ENCODE measurements at places on chromosomes 13 and 19.

DNA sequence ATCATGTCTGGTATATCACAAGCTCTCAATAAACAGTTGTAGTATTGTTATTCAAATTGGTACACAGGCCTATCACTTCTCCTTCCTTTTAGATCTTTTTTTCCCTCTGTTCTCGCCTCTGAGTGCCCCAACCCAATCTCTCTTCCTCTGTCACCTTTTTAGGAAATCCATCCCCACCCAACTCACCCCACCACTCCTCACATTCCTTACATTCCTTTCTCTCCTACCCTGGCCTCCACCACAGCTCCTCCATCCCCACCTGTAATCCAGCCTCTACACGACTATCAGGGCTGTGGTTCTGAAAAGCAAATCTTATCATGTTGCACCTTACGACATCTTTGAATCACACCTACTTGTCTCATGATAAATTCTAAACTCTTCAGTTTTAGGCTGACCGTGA, 545.4 kb upstream of the GPC6 start:
- DNase-seq = no peak

DNA sequence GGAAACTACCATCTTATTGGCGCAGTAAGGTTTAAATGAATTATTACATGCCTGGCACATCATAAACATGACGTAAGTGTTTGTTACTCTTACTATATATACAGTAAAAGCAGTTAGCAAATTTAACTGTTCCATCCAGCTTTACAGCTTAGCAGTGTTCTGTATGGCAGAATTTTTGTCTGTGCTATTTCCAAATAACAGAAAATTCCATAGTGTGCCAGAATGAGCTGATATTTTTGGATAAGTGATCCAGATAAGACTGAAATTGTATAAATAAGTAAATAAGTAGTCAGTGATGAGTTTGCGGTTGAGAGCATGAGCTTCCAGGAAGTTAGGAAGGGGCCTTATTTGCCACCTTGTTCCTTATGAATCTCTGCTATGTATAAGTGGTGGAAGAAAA, 236.5 kb upstream of the SLC10A2 start:
- DNase-seq = no peak

DNA sequence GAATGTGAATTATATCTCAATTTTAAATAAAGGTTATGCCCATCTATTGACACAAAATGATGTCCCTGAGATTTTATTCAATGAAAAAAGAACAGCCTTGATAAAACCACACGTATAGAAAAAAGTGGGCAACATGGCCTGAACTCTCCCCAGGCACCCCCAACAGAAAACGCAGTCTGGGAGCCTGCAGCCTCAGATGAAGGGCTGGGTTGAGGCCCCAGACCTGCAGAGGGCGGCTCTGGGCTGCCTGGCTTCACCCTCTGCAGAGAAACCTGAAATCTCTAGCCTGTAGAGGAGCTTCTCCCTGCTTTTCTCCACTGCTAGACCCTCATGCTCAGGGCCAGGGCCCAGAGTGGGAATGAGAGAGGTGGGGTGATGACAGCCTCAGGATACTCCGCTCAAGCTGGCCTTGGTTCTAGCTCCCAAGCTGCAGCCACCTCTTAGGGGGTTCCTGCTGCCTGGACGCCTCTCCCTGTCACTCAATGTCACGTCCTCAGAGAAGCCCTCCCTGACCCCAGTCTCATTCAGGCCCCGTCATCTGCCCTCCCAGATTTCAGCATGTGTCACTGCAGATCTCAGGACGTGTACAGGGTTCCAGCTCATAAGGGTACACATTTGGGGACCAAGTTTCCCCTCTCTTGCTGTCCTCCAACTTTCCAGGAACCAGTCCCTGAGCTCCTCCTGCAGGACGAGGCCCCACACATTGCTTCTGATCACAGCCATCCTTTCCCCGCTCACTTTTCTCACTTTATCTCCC, 1.8 kb downstream of the MBD3 start:
- DNase-seq = peak; percentile 37

GRCh38 chr19:18416778-18417249, 2.4 kb upstream of the SSBP4 start:
- peak; percentile 65 for DNase-seq

DNA sequence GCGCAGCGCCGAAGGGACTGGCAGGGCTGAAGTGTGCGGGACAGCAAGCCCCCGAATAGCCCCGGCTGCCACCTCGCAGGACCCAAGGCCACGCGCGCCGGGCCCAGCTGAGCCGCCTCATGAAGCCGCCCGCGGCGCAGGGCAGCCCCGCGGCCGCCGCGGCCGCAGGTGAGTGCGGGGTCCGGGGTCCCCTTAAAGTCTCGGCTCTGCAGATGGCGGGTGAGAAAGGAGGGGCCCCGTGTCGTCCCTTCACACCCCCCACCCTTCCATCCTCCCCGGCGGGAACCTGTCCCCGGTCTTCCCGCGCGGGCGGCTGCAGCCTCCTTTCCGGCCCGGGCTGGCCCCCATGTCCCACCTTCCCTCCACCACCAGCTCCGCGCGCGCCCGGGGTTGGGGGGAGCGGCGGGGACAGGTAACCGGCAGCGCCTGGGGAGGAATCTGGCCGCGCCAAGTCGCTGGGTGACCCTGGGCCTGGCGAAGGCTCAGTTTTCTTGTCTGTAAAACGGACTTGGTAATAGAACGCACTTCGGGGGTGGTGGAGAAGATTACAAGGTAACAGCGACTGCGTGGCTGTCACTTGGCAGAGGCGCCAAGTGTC, 338 bp downstream of the RGCC start:
- peak; percentile 40 for DNase-seq

GRCh38 chr19:15320116-15320515, 12.2 kb downstream of the BRD4 start:
- no peak for DNase-seq

DNA sequence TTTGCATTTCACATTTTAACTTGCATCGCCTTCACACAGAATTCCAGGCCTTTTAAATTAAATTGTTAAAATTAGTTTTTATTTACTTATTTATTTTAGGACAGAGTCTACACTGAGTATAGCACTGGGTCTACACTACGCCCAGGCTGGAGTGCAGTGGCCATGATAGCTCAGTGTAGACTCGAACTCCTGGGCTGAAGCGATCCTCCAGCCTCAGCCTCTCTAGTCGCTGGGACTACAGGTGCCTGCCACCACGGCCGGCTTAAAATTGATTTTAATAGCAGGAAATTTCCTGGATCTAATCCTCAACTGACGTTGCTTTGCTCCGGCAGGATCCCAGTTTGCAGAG, 301 bp upstream of the ZNF610 start:
- DNase-seq = no peak

- DNase-seq = no peak
Observed at GRCh38 chr13:95106562-95106961, 194.7 kb downstream of the ABCC4 start.

- DNase-seq = peak; percentile 14
Observed at GRCh38 chr13:29362849-29363604, 232.5 kb downstream of the SLC7A1 start.

DNA sequence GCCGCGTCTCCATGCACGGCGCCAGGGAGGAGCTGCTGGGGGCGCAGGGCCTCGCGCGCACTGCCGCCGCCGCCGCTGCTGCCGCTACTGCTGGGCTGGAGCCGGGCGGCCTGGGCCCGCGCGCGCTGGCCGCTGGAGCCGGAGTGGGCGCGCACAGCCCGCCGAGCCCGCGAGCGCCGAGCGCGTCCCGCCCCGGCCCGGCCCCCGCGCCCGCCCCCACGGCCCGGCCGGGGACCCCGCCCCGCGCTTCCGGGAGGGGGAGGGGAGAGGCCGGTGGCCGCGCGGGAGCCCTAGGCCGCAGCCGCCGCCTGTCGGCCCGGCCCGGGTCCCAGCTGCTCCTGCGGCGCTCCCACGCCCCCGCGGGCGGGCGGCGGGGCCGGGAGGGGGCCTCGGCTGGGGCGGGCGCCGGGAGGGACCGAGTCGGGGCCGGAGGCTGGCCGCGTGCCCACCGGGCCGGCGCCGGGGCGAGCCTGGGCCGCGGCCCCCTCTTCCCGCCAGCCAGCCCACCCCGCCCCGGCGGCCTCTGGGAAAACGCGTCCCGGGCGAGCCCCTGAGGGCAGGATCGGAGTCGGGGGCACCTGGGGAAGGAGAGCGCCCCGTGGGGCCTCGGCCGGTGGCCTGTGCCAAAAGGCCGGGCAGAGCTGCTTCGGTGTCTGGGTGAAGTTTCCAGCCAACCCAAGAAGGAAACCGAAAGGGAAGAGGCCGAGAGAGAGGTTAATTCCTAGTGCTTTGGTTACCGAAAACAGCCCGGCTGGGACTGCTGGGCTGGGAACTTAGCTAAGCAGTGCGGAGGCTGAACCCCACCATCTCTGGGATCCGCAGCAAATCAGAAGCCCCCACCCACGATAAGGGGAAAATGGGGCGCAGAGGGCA, at the start of gene STK24:
Gene STK24 (minus strand): TSS at position 145 of the 873 bp plus-strand sequence. CDS start 321 bp downstream, outside the sequence.
- DNase-seq = peak; percentile 77

GRCh38 chr13:25172303-25172630, 179 bp upstream of the AMER2 start:
- no peak for DNase-seq

DNA sequence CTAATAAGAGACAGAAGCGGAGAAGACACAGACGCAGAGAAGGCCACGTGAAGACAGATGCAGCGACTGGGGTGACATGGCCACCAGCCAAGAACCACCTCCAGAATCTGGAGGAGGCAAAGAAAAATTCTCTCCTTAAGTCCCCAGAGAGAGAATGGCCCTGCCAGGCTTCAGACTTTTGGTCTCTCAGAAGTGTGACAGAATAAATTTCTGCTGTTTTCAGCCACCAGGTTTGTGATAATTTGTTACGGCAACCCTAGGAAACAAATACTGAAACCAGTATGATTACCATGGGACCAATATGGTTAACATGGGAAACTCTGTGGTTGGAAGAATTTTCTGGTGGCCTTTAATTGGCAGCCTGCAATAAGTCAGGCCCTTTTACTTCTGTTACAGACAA, 63.9 kb upstream of the DOCK9 start:
- DNase-seq = no peak

- no peak for DNase-seq
Observed at GRCh38 chr19:6267552-6268381, 12.0 kb downstream of the MLLT1 start.

- DNase-seq = no peak
Observed at GRCh38 chr13:50376895-50377575, 361.8 kb downstream of the KCNRG start.

DNA sequence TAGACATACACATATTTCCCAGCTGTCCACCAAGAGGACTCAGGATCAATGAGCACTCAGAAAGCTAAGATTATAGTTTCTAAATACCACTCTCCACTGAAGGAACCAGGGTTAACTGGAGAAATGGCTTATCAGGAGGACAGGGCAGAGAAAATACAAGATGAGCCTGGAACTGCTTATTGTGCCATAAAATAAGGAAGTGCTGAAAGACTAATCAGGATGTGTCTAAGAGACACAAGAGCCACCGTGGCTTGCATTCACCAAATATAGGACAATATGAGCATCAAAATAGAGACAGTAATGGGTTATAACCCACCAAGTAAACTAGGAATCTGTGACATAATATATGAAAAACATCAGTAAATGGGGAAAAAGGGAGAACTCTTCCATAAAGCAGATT, 32.8 kb downstream of the KLF12 start:
- DNase-seq = no peak

- DNase-seq = no peak
Observed at GRCh38 chr13:95382916-95383315, 81.7 kb upstream of the ABCC4 start.

- no peak for DNase-seq
Observed at GRCh38 chr13:97715763-97716162, 237.7 kb upstream of the IPO5 start.

- DNase-seq = no peak
Observed at GRCh38 chr13:37481011-37481884, 117.3 kb downstream of the POSTN start.

DNA sequence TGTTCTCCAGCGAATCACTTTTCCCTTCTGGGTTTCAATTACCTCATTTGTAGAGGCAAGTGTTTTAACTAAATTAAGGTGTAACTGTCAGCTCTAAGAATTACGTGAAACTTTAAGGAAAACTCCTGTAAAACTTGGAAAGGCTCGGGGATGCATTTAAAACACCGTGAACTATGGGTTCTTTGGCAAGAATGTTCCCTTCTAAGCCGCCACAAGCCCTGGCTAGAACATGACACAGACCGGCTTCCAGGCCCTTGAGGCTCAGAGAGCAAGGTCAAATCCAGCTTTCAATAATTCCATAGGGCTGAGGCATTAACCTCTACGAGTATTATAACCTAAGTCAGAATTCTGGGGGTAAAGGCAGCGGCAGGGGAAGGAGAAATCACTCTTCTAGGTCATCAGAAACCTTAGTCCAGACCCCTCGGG, 685 bp downstream of the VWA8 start:
- no peak for DNase-seq

GRCh38 chr13:76361868-76362267, 524.3 kb downstream of the KCTD12 start:
- DNase-seq = no peak

DNA sequence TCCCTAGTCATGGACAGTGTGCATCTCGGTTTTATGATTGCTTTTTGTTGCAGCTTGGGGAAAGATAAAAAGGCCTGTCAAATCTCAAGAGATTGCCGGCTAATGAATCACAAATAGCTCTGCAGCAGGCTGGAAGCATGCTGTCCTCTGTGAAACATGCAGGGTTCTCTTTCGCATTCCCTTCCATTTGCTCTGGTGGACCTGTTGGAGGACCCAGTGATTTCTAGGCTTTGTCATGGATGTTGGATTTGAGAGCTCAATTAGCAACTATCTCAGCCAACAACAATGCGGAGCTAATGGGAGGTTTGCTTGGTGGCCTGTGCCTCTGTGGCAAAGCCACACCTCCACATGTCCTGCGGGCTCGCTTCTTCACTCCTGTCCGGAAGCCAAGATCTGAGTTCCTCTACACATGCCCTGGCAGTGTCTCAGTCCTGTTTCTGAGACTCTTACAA, 418.1 kb upstream of the ARGLU1 start:
- DNase-seq = no peak

DNA sequence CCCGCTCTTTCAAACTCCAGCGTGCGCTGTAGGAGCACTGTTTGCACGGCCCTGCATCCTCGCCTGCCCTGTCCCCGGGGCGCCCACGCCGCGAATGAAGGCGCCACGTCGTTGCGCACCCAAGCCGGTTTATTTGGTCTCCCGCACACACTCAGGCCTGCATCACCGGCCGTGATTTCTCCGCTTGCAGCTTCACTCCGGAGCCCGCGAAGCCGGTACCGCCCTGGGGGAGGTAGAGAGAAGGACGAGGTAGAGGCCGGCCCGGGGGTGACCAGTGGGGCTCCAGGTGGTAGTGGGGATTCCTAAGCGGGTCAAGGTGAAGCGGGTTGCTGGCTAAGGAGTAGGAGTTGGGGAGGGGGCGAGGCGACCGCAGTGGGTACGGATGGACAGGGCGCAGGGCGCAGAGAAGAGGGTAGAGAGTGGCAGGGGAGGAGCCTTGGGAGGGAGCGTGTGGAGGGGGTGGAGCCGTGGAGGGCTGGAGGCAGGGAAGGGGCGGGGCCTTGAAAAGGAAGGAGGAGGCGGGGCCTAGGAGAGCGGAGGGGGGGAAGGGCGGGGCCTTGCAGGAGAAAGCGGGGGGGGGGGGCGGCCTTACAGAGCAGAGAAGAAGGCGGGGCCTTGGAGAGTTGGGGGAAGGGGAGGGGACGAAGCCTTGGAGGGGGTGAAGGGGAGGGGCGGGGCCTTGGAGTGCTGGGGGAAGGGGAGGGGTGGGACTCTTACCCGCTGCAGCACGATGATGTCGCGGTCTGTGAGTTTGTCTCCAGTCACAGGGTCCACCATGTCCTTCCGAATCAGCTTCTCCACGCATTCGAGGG, 24.6 kb downstream of the NOSIP start:
- DNase-seq = peak; percentile 54

GRCh38 chr13:26179344-26179743, 42.8 kb downstream of the RNF6 start:
- DNase-seq = no peak

GRCh38 chr19:5110546-5110945, 141.6 kb downstream of the KDM4B start:
- DNase-seq = no peak

- no peak for DNase-seq
Observed at GRCh38 chr19:44202470-44202869, 9.9 kb upstream of the ZNF227 start.

Data from T-helper 2 cell treated with Interferon-gamma antibody and Interleukin-4, amounts not matched to agents 5 μg/mL and 100 μg/mL, for 36 hours (primary cell).